ENCODE measurements at places on chromosomes 1 and 21.

GRCh38 chr21:37204580-37204979 is 62.6 kb downstream of the VPS26C start:
- no peak for DNase-seq

- peak; percentile 81 for DNase-seq
Measured at GRCh38 chr1:42936309-42937078, 22.2 kb downstream of the SLC2A1 start.

- DNase-seq = no peak
Measured at GRCh38 chr1:233097959-233098580, 147.7 kb downstream of the NTPCR start.

DNA sequence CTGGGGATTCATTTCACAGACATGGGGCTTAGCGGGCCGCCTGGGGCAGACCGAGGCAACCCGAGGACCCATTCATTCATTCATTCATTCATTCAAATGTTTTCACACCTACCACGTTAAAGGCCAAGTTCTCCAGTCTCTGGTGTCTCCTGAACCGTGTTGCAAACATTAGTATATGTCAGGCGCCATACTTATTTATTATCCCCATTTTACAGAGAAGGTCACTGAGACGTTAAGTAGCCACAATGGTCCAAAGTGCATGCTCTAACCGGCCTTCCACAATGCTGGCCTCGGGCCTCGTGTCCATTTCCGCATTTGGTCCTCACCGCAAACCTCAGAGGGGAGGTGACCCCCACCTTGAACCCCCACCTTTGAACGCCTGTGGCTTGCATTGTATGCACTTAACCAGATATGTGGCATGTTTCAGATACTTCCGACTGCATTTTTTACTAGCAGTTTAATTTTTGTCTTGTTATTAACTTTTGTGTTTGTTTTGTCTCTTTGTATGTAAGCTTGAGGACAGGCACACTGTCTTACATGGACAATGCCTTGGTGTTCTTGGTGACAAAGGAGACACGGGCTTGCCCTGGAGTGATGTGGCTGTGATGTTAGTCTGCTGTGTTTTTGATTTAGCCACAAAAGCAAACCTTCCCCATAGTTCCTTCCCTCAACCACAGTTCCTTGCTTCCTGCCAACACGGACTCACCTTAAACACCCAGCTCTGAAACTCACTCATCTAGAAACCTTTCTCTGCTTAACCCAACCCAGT is 1.2 kb upstream of the IFFO2 start:
- DNase-seq = no peak

DNA sequence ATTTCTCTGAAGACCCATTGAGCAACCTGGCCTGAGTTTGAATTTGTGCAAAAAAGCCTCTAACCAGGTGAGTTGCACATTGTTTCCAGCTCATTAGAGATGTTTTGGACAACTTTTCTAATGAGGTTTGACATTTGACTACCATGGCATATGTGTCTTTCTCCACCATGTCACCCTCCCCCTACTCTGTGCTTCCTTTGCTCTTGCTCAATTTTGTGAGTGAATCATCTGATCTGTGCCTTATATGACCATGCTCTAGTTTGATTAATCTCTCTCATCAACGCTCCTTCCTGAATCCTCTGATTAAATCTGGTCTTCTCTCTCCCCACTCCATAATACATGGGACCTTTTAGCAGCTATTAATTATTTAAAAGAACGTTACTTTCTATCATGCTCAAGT is 144.8 kb upstream of the SAMSN1 start:
- DNase-seq = peak; percentile 66

DNA sequence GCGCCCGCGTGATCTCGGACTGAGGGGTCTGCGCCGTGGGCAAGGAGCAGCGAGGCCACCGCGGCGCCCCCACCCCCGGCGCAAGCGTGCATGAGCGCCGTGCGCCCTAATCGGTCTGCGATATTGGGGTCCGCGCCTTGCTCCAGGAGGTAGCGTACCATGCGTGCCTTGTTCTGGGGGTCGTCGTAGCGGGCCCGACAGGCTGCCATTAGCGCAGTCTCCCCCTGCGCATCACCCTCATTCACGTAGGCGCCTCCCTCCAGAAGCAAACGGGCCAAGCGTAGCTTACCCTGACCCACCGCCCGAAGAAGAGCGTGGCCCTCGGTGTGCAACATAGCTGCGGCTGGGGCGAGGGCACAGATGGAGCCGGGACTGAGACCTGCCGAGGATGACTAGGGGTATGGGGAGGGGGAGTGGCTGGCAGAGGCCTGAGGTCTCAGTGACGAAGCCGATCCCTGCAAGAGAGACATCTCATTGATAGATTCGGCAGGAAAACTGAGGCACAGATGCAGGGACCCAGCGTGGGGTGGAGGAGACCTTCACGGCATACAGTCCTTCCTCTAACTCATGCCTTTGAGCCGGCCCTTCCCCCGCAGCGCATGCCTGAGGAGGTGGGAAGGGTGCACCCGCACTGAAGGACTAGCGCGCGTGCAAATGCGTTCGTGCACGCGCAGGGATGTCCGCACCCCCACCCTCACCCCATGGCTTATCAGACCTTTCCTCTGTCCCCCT is 2.8 kb downstream of the ANKRD34A start:
- DNase-seq = peak; percentile 23

- no peak for DNase-seq
Measured at GRCh38 chr1:65734979-65735378, 57.7 kb upstream of the PDE4B start.

GRCh38 chr1:61370913-61371279 is 288.5 kb downstream of the NFIA start:
- DNase-seq = no peak

DNA sequence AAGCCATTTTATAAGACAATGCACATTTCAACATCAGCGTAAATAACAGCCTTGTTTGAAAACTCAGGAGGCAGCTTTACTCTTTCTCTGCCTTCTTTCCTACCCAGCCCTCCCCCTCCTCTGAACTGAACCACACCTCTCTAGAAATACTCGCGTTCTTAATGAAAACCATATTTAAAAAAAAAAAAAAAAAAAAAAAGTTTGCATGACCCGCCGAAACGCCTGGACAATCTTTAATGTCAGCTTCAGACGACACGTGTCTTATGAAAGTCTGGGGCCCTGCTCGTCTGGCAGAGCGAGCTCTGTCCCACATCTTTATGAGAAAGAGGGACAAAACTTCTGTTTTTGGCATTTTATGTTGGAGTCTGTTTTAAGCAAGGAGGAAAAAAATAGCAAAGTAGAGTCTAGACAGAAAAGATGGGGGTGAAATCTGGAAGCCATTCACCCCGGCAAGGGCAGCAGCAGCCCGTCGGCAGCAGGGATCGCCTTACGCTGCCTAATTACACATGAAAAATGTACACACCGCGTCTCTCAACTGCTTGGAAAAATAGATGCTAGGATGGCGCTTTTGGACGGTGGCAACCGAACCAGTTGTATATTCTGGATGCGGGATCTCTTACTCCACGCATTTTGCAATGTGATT is 130.4 kb upstream of the ETS2 start:
- no peak for DNase-seq

DNA sequence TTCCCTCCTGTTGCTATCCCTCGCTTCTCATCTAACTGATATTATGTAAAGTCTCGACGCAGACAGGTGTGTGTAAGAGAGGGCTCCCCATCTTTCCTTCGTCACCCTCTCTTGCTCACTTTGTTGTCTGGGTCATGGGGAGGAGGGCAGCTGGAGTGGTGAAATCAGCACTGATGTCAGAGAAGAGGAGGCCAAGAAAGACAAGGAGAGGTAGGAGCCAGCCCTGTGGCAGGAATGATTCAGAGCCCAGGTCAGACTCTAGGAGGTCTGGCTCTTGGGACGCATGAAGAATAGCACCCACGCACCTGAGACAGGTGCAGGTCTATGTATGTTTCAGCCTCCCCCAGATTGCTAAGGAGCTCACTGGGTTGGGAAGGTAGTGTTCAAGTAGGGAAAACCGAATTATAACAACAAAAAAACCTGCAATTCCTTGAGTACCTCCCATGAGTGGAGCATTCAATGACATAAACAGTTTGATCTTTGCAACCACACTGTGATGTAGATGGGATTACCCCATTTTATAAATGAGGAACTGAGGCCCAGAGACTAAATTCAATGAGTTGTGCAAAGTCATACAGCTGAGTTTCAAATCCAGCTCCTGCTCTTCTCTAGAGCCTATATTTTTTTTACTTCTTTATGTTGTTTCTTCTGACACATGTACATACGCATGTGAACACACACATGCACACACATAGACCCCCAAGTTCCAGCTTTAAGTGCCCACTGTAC is 10.4 kb downstream of the NUAK2 start:
- peak; percentile 79 for DNase-seq

DNA sequence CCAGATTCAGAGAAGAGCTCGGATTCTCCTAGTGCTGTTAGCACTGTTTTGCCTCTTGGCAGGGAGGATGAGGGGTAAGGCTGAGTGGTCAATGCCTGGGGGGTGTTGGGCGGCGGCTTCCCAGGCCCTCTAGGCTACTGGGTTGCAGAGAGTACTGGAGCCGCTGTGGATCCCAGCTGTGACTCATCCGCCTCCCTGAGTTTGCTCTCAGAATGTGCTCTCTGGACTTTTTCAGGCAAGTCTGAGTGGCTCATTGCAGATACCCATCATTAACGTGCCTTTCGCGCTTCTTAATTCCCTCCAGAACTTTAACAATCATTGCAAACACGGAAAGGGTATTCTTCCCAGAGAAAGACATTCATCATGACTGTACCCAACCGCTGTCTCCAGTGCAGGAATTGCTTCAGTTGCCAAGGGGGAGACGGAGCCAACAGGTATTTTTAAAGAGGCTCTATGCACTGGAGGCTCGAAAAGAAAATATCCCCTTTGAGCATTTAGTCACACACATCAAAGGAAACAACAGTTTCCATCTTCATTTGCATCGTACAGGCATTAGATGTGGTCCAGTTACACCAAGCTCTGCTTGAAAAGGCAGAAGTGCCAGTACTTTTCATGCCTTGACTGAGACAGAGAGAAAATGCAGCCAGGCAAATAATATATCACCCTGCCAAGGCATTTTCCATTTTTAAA is 14.4 kb upstream of the CAMTA1 start:
- DNase-seq = no peak

GRCh38 chr21:41167348-41168342 is at the start of gene BACE2:
Gene BACE2 (plus strand): TSS chr21:41168160. CDS start chr21:41168264, 104 bp downstream.
- DNase-seq = no peak

DNA sequence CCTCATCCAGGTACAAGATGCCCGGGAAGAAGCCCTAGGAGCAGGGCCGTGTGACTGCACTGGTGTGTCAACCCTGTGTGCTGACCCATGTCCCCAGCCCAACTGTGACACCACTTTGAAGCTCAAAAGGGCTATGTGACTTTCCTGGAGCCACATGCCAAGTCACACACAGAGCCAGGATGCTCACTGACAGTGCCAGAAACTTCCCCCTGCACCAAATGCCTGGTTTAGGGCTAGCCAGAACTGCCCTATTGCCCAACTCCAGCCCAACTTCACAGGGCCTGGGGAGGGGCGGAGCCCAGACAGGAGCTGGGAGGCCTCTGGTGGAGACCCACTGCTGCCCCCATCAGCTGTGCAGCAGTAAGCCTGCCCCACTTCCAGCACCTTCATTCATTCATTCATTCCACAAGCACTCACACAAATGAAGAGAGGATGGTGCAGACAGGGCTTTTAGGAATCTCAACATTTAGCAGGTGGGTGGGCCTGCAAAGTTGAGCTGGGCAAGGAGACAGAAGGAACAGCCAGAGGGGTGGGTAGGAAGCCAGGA is 36.7 kb downstream of the KCNQ4 start:
- peak; percentile 19 for DNase-seq

Data from CD14-positive monocyte (primary cell).